Hematopoietic multipotent progenitor cell (in vitro differentiated cells): ENCODE measurements at places on chromosomes 3 and 15.

- peak; percentile 9 for DNase-seq
These were observed at the start of gene ZKSCAN7 for GRCh38 chr3:44554626-44555592. Gene ZKSCAN7 (plus strand): TSS chr3:44555193. CDS start chr3:44557048, 1,855 bp downstream.

GRCh38 chr15:58418135-58418534 lies 13.7 kb upstream of the LIPC start:
- no peak for DNase-seq

GRCh38 chr3:102673271-102674115 lies 238.7 kb downstream of the ZPLD1 start:
- peak; percentile 10 for DNase-seq

GRCh38 chr15:39920510-39921273 lies 626 bp upstream of the GPR176 start:
- DNase-seq = peak; percentile 81

GRCh38 chr3:12258911-12259310 lies 30.0 kb upstream of the PPARG start:
- no peak for DNase-seq

DNA sequence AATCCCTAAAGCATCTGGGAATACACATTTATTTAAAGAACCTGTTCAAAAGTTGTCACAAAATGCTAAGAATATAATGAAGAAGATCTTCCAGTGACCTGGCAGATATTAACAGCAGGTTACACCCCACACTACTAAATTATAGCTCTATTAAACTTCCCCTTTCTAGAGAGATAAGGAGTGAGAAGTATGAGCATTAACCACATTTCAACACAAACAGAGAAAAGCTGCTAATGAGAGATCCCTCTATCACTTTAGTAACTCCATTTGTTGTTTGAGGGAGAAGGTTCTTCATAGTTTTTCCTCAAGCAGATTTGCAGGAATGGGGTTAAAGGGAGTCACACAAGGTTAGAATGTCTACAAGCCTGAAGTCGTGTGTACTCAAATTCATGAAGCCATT lies 3.6 kb downstream of the COL8A1 start:
- no peak for DNase-seq

GRCh38 chr15:80662129-80662528 lies 33.0 kb upstream of the ABHD17C start:
- no peak for DNase-seq

GRCh38 chr15:92705764-92706163 lies 50.2 kb upstream of the FAM174B start:
- no peak for DNase-seq

- no peak for DNase-seq
These were observed 32.8 kb downstream of the YEATS2 start for GRCh38 chr3:183730361-183730760.

DNA sequence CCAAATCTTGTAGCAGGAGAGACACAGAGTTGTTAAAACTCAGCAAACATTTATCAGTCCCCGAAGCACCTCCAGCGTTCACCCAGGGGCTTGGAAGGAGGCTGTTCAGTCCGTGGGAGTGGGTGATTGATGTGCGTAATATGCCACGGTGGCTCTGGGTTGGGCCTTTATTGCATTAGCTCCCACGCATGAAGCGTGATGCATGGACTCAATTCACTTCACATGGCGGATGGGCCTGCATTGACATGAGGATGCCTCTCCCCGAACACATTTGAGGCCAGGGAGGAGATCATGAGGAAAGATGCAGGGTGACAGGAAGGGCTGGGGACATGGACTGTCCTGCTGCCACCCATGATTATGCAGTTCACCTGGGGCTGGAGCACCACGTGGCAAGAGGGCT lies 126.5 kb downstream of the FAM43A start:
- DNase-seq = no peak

DNA sequence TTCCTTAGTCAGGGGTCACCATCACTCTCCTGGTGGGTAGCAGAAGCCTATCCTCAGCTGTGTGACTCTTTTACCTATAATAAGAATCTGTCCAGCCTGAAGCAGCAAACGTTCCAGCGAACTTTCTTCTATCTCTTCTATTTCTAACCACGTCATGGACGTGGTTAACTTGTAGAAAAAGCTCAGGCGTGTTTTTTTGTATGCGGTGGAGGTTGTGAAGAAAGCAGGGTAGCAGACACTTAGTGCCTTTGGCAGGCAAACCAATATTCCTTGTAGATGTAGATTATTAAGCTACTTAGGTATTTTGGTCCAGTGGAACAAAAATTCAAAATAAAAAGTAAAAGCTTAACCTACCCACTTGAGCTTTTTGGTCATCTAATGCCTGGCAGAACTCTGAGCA lies 31.8 kb upstream of the GPR171 start:
- no peak for DNase-seq

GRCh38 chr15:94703596-94703995 lies 472.2 kb downstream of the MCTP2 start:
- no peak for DNase-seq

GRCh38 chr15:65577129-65577996 lies 33.6 kb downstream of the INTS14 start:
- no peak for DNase-seq
